Activated T-helper 2 cell treated with anti-CD3 and anti-CD28 coated beads, Interferon-gamma antibody, Interleukin-2, Interleukin-4, amounts not matched to agents 10 μg/mL and 5 μg/mL and 100 μg/mL, durations not matched to agents 14 hours and 24 hours and 36 hours (primary cell): ENCODE measurements at places on chromosomes 2 and 18.

GRCh38 chr2:62227386-62228075 lies 31.6 kb downstream of the B3GNT2 start:
- DNase-seq: no peak

DNA sequence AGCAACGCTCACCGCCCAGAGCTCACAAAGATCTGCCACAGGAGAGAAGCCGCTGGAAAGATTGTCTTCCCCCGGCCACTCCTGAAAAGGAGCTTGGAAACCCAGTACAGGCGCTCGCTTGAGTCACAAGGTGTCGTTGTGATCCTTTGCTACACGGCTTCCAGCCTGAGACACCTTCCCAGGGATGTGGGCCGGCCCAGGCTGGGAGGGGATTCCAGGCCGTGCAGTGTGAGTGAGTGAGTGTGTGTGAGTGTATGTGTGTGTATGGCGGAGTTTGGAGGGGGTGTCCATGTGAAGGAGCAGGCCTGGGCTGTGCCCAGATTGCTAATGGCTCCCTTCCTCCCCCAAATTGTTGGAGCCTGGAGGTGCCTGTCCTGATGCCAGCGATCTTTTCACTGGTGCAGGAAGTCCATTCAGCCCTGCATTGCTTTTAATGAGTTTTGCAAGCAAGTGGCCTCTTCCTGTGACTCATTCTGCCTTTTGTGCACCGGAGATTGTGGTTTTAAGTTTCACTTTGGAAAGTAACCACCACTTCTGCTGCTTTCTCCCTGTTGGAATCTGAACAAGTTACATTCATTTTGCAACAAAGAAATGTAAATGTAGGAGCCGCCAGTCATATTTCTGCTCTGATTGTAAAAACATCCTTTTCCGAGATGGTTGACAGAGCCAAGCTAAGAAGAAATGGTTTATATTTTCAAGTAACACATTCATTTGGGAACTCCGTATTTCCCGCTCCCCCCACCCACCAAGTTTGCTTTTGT lies 83.7 kb downstream of the LPIN1 start:
- DNase-seq: peak; percentile 61

- no peak for DNase-seq
Observed at GRCh38 chr18:14974576-14974975, 226.6 kb downstream of the ANKRD30B start.

DNA sequence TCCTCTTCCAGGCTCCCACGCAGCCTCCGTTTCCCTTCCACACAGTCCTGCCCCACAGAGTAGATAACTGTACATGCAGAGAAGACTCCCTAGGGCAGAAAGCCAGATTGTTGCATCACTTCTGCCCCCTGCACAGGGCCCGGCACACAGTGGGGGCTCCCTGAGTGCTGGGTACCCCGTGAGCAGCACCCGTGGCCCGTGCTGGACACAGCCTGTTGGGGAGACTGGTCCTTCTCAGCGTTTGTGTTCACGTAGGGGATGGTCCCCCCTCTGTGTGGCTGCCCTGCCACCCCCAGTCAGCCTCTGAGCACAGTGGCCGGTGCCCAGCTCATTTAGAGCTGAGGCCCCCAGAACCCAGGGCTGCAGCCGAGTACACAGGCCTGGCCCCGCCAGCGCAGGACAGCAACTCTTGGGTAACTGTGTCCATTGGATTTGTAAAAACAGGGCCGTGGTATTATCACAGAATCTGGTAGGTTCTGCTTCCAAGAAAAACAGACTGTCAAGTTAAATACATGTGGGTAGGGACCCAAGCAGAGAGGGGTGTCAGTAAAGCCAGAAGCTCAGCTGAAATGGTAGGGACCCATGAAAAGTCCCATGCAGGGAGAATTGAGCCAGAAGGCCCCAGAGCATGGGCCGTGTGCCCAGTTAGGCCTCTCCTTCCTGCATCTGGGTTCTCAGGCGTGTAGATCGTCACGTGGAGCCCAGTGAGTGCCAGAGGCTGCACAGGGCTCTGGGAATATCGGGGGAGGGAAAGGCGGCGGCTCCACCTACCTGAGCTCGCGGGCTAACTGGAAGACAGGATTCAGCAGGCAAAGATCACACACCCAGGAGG lies 257.3 kb downstream of the ATAD2B start:
- no peak for DNase-seq

DNA sequence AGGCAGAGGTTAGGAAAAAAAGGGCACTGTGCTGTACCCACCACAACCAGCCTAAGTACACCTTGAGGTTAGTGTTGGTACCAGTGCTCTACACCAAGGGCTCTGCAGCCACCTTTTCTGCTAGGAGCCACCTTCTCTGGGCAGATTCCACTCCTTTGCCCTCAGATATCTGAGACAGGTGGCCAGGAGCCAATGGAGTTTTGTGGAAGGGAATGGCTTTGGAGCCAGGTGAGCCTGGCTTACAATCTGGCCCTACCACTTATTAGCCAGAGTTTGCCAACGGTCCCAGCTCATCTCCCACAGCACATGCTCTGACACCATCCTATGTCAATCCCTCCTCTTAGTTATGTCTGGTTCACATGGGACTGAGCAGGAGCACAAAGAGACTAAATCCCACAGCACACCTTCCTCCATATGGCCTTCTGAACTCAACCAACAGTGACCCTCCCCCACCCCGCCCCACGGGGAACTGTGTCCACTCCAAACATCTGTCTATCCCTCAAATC lies 77.5 kb downstream of the CLHC1 start:
- no peak for DNase-seq

- DNase-seq: no peak
Observed at GRCh38 chr18:25594351-25594750, 242.4 kb upstream of the ZNF521 start.
